ENCODE measurements at places on chromosomes 11 and 22. TPM values are rescaled to one million over a fixed set of nuclear protein-coding genes. Genes with fewer than 3 reads are reported as not detected.

DEUP1 gene
- not detected for total RNA-seq

TUBA8 gene
- 0.72 TPM for total RNA-seq

POU2AF1 gene
- not detected for total RNA-seq

MS4A15 gene
- not detected for total RNA-seq

ELMOD1 gene
- 0.33 TPM for total RNA-seq

MMP8 gene
- total RNA-seq = not detected

All from A549 treated with CORT108297 at 1 μM for 4 hours (cell line).